ENCODE measurements at places on chromosomes 2 and 18.
A peak's percentile ranks its signal among the peaks of the same experiment; 100 is the strongest.

DNA sequence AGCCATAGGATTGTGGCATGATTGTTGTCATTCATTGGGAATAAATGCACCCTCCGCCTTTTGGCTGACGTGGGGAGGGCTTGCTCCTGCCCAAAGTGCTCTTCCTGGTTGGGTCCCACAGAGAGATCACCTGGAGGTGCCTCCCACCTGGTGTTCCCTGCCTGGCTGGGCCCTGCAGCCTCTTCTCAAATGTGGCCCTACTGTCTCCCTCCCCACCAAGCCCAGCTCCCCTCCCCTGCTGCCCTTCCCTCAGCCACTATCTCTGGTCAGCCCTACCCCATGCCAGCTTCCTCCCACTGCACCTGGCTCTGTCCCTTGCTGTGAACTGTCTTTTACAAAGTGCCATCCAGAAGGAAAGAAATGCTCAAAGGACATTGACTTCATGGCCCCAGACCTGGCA, 173.4 kb downstream of the GLI2 start:
- no peak for DNase-seq

GRCh38 chr2:148240838-148241237, 219.9 kb downstream of the MBD5 start:
- DNase-seq, result no peak

DNA sequence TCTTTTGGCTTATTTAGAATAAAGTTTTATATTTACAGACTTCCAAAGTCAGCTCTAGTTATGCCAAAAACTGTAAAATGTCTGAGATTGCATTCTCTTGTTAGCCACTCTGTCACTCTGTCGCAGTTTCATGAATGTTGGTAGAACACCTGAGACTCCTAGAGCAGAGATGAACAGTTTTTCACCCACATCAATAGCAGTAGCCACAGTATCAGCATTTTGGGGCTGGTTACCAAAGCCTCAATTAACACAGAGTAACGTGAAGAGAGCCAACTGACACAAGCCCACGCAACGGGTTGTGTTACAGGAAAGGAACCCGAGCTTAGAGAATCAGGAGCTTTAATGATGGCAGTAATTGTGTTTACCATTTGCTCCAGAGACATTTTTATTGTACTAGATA, 443.0 kb upstream of the SLC39A10 start:
- no peak for DNase-seq

DNA sequence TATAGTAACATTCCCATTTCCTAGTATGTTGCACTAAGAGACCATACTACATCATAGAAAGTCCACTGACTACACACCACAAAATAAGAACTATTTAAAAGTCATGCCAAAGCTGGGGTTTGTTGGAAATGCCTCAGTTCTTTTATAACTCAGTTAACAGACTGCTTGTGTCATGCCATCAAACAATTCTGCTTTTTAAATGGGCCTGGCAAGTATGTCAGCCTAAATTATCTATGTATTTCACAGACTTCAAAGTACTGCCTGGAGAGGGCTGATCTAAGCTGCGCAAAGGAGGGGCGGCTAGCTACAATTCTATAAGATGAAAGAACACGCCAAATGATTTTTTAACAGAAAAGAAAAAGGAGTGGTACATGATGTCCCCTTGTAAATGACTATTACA, 49.6 kb downstream of the FARSB start:
- DNase-seq, result no peak

GRCh38 chr2:46275995-46276394, 21.2 kb upstream of the EPAS1 start:
- DNase-seq, result no peak

DNA sequence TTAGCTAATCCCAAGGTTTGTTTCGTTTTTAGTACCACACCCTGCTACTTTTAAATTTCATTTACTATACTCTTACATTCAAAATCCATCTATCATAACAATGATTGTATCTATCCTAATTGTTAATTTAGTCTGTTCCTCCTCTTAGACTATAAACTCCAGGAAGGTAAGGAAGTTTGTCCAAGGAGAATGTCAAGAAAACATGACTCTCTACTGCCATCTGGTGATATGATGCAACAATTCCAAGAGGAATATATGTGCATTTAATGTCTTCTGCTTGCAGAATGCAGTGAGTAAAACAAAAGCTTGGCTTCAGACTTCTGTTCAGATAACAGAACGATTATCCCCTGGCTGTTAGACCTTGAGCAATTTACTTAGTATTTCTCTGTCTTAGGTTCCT, 1267.1 kb downstream of the LRP1B start:
- DNase-seq, result peak; percentile 65

DNA sequence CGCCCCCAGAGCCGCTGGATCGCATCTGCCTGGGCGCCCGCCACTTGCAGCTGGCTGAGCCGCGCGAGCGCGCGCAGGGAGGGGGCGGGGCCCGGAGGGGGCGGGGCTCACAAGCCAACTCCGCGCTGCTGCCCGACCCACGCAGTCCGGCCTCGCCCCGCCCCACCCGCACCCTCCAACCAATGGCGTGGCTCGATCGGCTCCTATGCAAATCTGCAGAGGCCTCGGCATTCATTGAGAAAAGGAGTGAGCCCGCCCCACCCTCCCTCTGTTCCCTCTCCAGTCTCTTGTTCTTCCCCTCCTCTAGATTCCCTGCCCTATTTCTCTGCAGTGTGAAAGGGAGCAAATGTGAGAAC, at the start of gene ALK:
Gene ALK, minus strand, starts transcription at position 27 of the 356 bp plus-strand sequence. CDS start 927 bp downstream, outside the sequence.
- DNase-seq, result no peak

DNA sequence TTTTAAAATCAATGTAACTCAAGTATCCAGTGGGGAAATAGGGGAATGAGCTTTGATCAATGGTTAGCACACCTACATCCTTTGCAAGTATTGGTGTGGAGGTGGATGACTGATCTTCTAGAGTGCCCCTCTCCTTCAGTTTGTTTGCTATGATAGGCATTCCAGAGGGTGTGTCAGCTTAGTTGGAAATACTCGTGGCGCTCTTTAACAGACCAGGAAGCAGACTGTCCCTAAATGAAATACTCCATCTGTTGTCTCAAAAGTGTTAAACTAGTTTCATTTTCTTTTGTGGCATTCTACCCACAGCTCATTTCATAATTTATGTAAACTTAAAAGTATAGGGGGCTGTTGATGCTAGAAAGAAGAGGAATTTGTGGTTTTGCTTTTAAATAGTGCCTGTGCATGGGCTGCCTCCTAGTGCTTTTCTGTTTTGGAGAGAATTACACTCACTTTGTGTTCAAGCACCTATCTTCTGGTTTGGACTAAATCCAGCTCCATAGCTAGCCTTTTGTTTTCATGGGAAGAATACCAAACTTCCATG, 66.2 kb downstream of the STAT1 start:
- peak; percentile 67 for DNase-seq

DNA sequence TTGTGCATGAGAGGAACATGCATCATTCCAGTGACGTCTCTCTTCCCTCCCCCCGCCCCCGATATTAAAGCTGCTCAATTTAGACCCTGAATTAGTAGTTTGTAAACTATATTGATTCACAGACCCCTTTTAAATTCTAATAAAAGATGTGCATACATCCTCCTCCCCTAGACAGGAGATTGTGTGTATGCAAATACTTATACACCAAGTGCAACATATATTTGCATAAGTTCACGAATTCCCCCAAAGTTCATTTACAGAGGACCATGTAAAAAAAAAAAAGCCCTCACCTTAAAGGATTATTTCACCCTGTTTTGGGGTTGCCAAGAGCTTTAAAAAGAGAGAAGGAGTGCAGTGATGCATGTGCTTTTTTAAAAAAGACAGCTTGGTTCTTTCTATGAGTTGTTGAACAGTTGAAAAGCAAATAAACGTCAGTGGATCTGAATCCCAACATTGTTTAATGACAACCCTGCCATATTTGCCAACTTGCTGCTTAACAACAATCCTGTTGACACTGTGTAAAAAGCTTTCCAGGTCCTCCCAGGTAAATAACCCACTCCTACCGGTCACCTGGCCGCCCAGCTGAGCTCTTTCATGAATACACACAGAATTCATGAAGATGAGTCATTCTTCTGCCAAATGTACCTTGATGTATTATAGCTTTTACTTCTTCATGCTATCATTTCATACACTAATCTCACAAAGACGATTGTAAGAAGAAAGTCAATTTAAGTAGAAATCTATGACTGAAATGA, 211.5 kb downstream of the IKZF2 start:
- peak; percentile 86 for DNase-seq

GRCh38 chr2:41610501-41611190, 437.2 kb upstream of the PKDCC start:
- no peak for DNase-seq

DNA sequence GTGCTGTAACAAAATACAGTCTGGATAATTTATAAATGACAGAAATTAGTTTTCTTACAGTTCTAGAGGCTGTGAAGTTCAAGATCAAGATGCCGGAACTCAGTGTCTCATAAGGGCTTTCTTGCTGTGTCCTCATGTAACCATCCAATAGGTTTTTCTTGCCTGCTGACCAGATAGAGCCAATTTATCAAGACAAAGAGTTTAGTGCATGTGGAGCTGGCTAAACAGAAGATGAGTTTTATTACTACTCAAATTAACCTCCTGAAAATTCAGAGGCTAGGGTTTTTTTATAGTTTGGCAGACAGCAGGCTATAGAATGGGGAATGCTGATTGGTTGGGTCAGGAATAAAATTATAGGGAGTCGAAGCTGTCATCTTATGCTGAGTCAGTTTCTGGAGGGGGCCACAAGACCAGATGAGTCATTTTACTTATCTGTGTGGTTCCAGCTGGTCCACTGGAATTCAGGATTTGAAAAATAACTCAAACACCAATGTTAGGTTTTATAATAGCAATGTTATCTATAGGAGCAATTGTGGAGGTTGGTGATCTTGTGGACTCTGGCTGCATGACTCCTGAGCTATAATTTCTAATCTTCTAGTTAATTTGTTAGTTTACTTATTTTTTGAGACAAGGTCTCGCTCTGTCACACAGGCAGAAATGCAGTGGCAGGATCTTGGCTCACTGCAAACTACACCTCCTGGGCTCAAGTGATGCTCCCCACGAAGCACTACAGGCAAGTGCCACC, 3.2 kb upstream of the PDK1 start:
- no peak for DNase-seq

DNA sequence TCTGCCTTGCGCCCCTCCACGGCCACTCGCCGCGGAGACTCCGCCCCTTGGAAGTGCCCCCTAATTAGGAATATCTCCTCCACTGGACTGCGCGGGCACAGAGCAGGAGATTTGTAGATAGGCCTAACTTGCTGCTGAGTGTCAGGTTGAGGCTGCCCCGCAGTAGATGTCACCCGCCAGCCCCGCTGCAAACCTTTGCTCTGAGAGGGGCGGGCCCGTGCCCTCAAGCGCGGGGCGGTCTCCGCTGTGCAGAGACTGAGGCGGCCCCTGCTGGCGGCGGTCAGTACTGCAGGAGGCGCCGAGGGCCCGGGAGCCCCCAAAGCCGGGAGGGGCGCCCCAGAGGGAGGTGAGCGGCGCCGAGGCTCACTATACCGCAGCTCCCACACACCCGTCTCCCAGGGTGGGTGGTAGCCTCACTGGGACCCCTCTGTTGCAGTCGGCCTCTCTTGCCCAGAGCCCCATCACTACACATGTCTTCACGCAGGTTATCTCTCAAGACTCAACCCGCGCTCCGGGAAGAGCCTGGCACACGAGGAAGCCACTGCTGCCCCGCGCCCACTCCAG, 2.9 kb upstream of the NEURL3 start:
- DNase-seq, result peak; percentile 75

DNA sequence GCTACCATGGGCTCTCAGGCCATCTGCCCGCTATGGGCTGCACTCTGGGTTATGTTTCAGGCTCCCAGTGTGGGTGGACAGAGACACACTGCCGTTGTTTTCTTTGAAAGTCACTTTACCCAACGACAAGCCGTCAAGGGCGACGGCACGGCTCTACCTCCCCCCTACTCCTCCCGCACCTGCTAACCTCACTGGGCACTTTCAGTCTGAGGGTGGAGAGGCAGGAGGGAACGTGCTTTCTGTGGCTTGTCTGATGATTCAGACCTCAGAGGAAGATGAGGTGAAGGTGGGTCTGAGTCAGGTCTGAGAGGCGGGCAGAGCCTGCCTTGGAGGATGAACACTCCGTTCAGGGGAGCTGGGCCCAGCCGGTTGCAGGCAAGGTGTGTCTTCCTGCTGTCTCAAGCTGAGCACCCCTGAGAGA, 147.6 kb upstream of the HDAC4 start:
- DNase-seq, result no peak

DNA sequence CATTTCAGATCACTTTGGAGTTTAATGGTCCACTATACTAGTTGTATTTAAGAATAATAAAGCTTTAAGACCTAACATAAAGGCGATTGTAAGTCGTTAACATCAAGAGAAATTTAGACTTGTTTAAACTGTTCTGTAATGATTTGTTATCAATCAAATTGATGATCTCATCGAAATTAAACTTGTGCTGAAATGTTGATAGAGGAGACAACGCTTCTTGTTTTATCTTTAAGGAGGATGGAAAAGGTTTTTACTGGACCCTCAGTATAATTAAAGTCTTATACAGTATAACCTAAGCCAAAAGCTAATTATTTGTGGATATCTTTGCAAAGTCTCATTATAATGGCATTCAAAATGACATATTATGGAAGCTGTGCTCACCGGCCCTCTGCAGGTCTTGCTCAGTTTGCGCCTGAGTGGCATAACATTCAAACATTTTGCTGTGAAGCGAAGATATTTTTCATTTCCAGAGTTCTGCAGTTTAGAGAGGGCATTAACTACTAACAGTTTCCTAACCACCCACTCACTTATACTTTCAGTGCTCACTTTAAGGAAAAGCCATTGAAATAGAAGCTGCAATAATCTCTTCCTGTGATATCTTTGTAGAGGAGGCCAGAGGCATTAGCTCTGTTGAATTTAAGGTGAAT, 1.4 kb upstream of the SERTAD2 start:
- DNase-seq, result peak; percentile 48

DNA sequence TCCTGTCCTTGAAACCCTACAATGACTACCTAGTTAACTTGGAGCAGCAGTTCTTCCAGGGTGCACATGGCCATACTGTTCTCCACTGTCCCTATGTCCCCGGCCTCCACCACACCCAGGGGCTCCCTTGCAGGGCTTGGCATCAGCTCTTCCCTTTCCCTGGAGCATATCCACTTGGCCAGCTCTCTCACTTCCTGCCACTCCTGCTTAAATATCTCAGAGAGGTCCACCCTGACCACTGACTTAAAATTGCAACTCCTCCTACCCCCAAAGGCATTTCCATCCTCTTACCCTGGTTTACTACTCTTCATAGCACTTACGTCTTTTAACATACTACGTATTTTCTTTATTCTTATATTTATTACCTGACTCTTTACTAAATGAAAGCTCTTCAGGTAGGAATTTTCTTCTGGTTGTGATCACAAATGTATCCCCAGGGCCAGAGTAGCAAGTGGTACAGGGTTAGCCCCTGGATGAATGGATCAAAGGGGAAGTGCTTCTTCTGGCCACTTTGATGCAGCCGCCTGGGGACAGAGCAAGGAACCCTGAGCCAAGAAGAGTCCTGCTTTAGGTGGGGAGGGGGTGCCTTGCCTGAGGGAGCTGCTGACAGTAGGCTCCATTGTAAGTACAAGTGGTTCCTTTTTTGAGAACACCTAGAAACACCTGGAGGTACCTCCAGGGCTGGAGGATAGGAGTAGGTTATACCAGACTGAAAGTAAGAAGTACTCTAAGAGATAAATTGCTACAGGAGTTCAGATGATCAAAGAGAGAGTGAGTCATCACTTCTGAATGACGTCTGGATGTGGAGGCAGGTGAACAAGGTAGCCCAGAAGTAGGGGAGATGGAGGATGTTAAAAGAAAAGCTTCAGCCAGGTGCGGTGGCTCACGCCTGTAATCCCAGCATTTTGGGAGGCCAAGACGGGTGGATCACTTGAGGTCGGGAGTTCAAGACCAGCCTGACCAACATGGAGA, 82.2 kb downstream of the SOCS6 start:
- DNase-seq, result no peak

- peak; percentile 2 for DNase-seq
These were observed 50.2 kb upstream of the OSR1 start for GRCh38 chr2:19408592-19408991.

- no peak for DNase-seq
These were observed 877.3 kb upstream of the LRRTM1 start for GRCh38 chr2:81181845-81182244.

Measured in HT-29 (cell line).